KBM-7 (cell line): ENCODE measurements at places on chromosomes 16 and 17.

- no peak for DNase-seq
Measured at GRCh38 chr16:66935314-66936011, at the start of gene CES2. CES2 (plus strand) TSS chr16:66935516; CDS start chr16:66935636, 120 bp downstream.

- no peak for DNase-seq
Measured at GRCh38 chr17:22286337-22287041, 594.2 kb downstream of the KCNJ18 start.

DNA sequence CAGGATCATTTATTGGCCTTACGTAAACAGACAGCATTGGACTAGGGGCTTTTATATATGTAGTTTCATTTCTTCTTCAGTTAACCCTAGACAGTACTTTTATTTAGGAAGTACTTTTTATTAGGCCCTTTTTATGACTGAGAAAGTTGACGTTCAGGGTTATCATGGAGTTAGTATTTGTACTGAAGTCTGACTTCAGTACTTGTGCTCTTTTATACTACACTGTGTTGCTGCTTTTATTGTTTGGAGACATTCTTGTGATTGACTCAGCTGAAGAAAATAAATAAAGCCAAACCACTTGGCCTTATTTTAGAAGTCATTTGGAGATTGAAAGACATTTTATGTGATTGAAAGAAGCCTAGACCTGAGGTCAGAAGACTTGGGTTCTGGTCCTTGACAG lies 6.9 kb downstream of the LIG3 start:
- DNase-seq, result no peak

- peak; percentile 11 for DNase-seq
Measured at GRCh38 chr16:64051824-64052223, 1070.0 kb downstream of the CDH11 start.

DNA sequence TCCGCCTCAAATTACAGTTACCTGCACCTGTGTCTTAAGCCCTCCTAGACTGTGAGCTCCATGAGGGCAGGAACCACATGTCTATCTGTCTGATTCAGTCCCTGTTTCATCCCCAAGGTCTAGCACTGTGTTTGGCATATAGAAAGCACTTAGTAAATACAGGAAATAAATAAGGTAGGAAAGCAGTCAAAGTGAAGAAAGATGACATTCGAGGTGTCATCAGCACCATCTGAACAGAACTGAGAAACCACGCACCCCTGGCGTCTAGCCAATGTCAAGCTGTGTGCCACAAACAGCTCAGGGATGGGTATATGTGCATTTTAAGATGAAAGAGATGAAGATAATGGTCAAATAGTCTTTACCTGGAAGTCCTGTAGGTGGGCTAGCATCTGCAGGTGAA lies 79.6 kb upstream of the ATP2A3 start:
- DNase-seq, result peak; percentile 6

DNA sequence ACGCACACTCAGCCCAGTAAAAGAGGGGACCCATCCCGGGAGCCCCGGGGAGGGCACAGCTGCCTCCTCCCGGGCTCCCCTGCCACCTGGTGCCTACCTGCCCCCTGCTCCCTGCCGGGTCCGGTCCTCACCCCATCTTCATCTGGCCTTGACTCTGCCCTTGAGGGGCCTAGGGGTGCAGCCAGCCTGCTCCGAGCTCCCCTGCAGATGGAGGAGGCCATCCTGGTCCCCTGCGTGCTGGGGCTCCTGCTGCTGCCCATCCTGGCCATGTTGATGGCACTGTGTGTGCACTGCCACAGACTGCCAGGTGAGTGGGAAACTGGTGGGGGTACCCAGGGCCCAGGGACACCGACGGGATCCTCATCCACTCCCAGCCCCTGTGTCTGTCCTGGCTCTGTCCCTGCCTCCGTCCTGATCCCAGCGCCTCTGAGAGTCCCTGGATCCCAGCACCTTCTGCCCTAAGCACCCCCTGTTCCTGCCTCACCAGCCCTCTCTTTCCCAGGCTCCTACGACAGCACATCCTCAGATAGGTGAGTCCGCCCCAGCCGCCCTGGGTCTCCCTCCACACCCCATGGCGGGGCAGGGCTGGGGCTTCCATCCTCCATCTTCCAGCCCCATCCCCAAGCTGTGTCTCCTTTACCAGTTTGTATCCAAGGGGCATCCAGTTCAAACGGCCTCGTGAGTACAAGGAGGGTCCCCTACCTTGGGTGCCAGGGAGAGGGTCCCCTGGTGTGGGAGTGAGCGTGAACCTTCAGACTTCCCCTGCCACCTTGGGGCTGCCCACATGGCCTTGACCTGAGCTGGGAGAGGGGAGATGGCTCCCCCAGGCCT lies 574 bp downstream of the LAT start:
- no peak for DNase-seq

DNA sequence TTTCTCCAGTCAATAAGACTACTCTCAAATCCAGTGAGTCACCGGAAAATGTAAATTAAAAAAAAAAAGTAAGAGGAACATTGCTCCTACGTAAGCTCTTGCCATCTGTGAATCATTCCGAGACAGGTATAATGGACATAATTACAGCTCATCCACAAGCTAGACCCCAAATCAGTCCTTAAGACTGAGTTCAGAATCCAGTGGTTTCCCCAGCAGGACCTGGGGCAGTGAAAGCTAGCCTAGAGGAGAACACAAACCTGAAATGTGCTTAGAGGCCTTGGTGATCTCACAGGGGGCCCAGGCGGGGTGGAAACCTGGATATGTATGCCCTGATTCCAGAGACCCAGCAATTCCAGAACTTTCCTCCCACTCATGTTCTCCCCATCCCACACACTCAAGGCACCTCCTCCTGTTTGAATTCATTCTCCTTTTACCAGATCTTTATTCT lies 132.0 kb downstream of the COPRS start:
- no peak for DNase-seq

GRCh38 chr16:35173295-35173694 lies 1713.9 kb downstream of the TP53TG3F start:
- DNase-seq, result no peak

DNA sequence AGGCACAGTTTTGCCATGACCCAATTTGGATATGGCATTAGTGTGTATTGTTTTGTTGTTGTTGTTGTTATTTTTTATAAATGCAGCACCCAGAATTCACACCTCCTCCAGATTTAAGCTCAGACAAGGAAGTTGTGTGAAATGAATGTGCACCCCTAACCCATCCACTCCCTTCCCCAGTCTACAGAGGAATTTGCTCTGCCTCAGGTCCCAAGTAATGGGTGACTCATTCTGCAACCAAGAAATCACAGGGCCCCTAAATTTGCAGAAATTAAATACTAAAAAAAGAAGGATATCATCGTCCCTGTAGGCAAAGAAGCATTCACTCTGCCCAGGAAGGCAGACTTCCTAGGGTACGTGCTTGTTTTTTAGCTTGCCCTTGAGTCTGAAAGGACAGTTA lies 62.3 kb downstream of the CLEC16A start:
- no peak for DNase-seq

GRCh38 chr17:77748436-77748835 lies 210.1 kb upstream of the TNRC6C start:
- DNase-seq, result no peak
